GM23248 (cell line): ENCODE measurements at places on chromosomes 12 and 14. TPM values are rescaled to one million over a fixed set of nuclear protein-coding genes. Genes with fewer than 3 reads are reported as not detected.

DNA sequence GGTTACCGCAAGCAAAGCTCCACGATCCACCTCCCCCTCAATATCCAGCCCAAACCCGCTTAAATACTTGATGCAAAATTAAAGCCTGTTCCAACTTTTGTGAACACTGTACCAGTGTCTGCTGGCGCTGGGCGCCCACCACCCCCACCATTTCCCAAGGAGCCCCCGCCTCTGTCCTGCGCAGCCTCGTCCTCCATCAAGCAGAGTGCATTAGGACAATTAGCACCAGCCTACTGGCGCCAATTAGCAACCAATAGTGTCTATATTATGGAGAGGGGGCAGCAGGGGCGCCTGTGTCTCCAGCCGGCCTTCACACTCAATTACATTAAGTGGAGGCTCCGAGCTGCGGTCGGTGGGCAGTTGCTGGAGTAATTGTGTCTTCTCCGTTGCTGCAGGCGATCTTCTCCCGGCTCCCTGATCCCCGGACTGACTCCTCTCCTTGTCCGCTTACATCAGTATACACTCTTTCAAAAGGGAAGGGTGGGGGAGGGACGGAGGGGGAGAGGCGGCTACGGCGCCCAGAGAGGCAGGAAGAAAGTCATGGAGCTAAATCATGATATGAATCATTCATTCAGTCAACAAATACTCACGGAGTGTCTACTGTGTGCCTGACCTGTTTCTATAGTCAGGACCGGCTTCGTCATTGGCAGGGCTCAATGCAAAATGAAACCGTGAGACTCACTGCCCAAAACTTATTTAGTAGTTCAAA is 707.3 kb downstream of the MED13L start:
- DNase-seq: no peak
- H3K36me3 ChIP-seq: no peaks in the 10 kb centered on the region
- no peak overlapping the region for H3K27ac ChIP-seq
- no peak overlapping the region for H3K4me3 ChIP-seq

GRCh38 chr12:97022536-97023230 is 115.6 kb downstream of the NEDD1 start:
- no peaks in the 10 kb centered on the region for H3K27me3 ChIP-seq
- no peak overlapping the region for H3K27ac ChIP-seq
- H3K4me3 ChIP-seq: no peak overlapping the region
- no peaks in the 10 kb centered on the region for H3K4me1 ChIP-seq

DNA sequence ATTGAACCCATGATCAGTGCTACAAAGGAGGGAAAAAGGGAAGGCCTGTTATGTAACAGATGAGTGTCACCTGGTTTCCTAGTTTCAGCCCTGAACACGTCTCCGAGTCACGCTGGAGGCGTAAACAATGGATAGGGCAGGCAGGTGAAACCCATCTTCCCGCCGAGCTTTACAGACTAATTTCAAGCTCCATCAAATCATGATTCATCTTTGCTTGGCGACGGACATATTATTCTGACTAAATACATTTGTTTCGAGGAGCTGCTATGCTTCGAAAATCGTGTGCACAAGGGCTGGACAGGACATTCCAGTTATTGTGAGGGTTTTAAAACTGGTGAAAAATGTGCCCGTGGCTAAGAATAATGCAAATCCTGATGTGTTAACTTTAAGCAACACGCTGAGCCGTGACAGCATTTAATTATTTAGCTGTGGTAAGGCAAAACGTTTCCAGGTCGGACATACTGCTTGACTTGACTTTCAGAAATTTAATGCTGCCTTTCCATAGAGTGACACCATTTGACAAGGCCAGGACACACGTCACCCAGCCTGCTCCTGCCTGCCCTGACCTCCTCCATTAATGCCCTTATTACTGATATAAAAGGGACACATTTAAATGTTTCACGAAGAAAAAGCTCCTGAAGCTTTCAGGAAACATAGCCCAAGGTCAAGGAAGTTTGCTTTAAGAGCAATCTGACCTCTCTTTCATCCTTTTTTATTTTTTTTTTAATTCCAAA is 1203.5 kb upstream of the TMEM132C start:
- H3K36me3 ChIP-seq: no peaks in the 10 kb centered on the region
- H3K4me1 ChIP-seq: no peaks in the 10 kb centered on the region
- no peaks in the 10 kb centered on the region for H3K27me3 ChIP-seq
- H3K4me3 ChIP-seq: no peak overlapping the region

DNA sequence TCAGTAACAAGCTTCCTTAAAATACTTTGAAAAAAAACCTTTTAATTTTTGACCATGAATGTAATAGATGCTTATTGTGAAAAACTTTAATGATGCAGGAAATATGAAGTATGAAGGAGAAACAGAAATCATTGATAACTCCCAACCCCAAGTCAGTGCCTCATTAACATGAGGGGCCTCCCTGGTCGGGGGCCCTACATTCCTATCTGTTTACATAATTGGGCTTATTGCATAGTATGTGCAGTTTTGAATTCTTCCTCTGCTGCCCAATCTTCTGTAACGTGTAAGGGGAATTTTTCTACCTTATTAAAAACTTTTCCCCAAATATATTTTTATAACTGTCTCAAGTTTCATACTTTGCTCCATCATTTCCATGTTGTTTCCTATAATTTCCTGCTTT is 63.0 kb downstream of the SLC25A47 start:
- H3K4me1 ChIP-seq: peaks cover 9% of the 10 kb centered on the region
- peak; percentile 8 for DNase-seq
- H3K4me3 ChIP-seq: no peak overlapping the region

DNA sequence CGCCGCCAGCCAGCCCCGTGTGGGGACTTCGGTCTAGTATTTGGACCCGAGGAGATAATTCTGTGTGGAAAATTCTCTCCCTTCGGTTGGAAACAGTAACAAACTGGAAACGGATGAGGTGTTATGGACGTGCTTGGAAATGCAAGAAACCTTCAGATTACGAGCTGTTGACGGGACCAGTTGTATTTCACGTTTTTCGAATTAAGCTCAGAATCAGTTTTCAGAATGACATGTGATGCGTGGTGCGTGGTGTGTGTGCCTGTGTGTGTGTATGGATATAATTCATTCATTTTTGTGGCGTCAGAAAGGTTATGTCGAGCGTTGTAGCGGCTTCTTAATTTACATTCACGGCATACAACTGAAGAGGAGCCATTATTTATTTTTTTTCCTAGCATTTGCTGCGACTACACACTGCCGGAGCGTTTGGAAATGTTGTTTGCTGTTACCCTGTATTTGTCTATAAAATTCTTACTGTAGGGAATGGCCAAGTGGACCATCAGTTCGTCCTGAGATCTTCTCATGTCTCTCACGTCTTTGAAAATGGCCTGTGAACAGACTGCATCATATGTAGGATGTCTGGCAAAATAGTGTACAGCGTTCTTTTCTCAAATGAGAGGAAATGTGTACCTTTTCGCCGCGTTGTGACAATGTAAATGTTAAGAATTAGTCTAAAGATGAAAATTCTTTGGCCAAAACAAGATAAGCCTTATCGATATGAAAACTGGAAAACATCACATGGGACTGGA is 1.3 kb downstream of the TRAF3 start:
- H3K36me3 ChIP-seq: no peaks in the 10 kb centered on the region
- H3K4me3 ChIP-seq: peak overlapping the region; percentile 78
- peak; percentile 61 for DNase-seq
- peaks cover 18% of the 10 kb centered on the region for H3K4me1 ChIP-seq
- peak overlapping the region; percentile 77 for H3K27ac ChIP-seq
- H3K27me3 ChIP-seq: no peaks in the 10 kb centered on the region

DNA sequence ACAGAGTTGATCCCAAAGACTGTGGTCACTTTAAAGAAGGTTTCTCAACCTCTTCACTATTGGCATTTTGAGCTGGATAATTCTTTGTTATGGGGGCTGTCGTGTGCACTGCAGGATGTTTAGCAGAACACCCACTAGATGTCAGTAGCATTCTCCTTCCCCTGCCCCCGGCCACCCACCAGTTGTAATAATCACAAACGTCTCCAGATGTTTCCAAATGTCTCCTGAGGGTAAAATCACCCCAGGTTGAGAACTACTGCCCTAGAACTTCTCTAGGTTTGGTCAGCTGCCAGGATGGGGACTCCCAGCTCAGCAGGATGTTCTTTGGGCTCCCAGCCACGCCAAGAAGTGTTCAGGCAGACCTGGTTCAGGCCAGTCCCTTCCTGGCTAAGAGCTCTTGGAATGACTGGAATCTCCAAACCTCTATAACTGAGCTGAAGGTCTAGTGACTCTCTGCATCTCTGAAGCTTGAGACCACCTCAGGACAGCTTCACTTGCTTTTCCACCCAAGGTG is 12.5 kb upstream of the AJUBA start:
- peak; percentile 64 for DNase-seq
- peaks cover 9% of the 10 kb centered on the region for H3K4me1 ChIP-seq
- H3K27me3 ChIP-seq: no peaks in the 10 kb centered on the region
- H3K36me3 ChIP-seq: no peaks in the 10 kb centered on the region

DNA sequence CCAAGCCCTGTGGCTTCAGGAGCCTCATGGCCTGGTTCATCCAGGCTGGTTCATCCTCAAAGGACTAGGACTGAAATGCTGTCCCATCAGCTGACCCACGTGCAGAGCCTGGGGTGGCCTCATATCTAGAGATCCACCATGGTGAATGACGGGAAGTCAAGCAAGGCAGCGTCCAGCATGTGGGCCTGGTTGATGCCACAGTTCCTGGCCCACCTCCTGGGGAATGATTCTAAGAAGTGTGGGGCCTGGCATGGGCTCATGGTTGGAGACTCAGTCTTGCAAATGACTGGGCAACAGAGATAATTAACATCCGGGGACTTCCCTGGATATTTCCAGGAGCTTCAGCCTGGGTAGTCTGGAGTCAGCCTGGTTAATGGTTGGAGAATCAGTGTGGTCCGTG is 302.4 kb upstream of the SFSWAP start:
- no peak overlapping the region for H3K4me3 ChIP-seq
- H3K27ac ChIP-seq: no peak overlapping the region
- H3K27me3 ChIP-seq: no peaks in the 10 kb centered on the region
- no peaks in the 10 kb centered on the region for H3K36me3 ChIP-seq
- DNase-seq: no peak
- H3K4me1 ChIP-seq: no peaks in the 10 kb centered on the region

DNA sequence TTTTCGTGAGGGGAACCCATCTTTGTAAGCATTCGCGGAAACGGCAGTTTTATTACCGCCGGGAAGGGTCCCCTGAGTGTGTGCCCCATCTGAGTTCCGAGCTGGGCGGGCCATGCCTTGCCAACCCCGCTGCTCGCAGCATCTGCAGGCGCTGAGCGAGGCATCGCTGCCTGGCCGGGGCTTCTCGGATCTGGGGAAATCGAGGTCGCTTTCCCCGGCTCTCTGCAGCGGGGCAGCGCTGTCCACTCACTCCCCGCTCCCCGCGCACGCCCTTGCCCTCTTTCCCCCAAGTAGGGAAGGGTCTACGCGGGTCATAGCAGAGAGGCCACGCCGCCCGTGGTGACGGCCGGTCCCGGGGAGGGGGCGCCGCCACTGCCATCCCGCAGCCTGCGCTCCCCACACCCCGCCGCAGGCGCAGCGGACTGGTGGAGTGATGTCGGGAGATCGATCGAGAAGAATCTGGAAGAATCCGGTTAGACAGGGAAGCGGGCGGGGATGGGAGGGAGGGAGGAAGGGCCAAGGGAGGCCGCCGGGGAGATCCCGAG is 507 bp upstream of the FKBP4 start:
- peak overlapping the region; percentile 8; the same call in 1 of the 2 replicates for H3K27ac ChIP-seq
- peaks cover 8% of the 10 kb centered on the region; the same call in 1 of the 2 replicates for H3K4me1 ChIP-seq
- no peaks in the 10 kb centered on the region for H3K36me3 ChIP-seq
- DNase-seq: peak; percentile 55
- peak overlapping the region; percentile 92 for H3K4me3 ChIP-seq

DNA sequence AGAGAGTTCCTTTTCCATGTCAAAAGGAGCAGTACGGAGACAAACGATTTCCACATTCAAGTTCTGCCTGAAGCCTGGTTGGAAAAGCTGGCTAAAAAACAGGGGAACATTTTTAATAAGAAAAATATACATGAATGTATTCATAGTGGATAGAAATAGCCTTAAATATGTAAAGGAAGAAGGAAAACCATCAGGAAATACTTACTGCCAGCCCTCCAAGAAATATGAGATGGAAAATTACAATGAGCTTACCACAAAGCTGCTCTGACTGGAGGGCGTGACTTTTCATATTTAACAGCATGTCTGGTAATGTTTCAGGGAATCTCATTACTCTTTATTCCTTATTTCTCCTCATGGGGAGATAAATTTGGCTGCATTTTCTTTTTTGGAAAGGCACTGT is 75.9 kb upstream of the ZDHHC17 start:
- DNase-seq: peak; percentile 59
- H3K27me3 ChIP-seq: no peaks in the 10 kb centered on the region
- peak overlapping the region; percentile 56 for H3K4me3 ChIP-seq

The MANSC4 gene
- not detected in 2 replicates for total RNA-seq

The SIX1 gene
- total RNA-seq: 7.8 and 11.7 TPM in 2 replicates

- peaks cover 4% of the 10 kb centered on the region for H3K4me1 ChIP-seq
- H3K4me3 ChIP-seq: no peak overlapping the region
- H3K36me3 ChIP-seq: no peaks in the 10 kb centered on the region
- peaks cover 24% of the 10 kb centered on the region for H3K27me3 ChIP-seq
Observed at GRCh38 chr14:101442451-101442850, 118.8 kb upstream of the DIO3 start.

- H3K36me3 ChIP-seq: no peaks in the 10 kb centered on the region
- H3K4me1 ChIP-seq: no peaks in the 10 kb centered on the region
- H3K27ac ChIP-seq: no peak overlapping the region
Observed at GRCh38 chr12:133264173-133264572, 28.5 kb upstream of the ANHX start.

The CELA1 gene
- total RNA-seq: not detected in 2 replicates

DNA sequence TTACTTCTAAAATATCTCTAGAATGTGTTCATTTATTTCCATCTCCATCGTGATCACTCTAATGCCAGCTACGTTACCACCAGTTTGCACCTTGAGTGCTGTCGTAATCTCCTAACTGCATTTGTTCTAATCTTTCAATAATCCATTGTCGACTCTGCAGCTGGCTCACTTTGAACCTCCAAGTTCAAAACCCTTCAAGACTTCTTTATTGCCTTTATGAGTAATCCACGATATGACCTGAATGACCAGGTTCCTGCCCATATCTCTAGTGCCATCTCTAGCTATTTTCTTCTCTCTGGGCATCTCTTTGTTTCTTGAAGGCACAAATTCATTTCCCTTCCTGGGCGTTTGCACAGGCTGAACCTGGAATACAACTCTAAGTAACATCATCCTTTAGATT is 76.7 kb downstream of the SRGAP1 start:
- no peaks in the 10 kb centered on the region for H3K36me3 ChIP-seq

DNA sequence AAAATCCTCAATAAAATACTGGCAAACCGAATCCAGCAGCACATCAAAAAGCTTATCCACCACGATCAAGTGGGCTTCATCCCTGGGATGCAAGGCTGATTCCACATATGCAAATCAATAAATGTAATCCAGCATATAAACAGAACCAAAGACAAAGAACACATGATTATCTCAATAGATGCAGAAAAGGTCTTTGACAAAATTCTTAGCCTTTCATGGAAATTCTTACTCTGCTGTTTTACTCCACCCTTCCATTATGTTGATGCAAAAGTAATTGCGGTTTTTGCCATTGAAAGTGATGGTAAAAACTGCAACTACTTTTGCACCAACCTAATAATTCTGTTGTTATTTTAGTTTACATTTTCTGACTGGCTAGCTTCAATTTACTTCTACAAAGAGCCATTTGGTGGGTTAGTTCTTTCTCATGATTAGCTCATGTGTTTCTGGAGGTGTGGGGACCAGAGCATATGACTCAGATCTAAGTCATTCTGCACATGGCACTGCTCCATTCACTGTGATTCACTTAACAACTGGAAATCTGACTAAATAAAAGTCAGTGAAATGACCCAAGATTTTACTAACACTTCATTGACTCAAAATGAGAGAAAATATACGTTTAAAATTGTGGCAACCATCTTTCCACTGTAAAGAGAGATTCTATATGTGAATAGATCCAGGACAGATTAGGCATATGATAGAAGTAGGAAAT is 99.9 kb downstream of the TMTC3 start:
- H3K27me3 ChIP-seq: no peaks in the 10 kb centered on the region
- no peaks in the 10 kb centered on the region for H3K36me3 ChIP-seq
- DNase-seq: peak; percentile 96
- H3K4me1 ChIP-seq: peaks cover 63% of the 10 kb centered on the region
- peak overlapping the region; percentile 95 for H3K27ac ChIP-seq
- H3K4me3 ChIP-seq: no peak overlapping the region

The SRRM4 gene
- total RNA-seq: not detected in 2 replicates
